Amniotic epithelial cell (primary cell): ENCODE measurements at places on chromosomes 2 and 18.

GRCh38 chr2:11026286-11026921 is 114.7 kb downstream of the KCNF1 start:
- DNase-seq = no peak

DNA sequence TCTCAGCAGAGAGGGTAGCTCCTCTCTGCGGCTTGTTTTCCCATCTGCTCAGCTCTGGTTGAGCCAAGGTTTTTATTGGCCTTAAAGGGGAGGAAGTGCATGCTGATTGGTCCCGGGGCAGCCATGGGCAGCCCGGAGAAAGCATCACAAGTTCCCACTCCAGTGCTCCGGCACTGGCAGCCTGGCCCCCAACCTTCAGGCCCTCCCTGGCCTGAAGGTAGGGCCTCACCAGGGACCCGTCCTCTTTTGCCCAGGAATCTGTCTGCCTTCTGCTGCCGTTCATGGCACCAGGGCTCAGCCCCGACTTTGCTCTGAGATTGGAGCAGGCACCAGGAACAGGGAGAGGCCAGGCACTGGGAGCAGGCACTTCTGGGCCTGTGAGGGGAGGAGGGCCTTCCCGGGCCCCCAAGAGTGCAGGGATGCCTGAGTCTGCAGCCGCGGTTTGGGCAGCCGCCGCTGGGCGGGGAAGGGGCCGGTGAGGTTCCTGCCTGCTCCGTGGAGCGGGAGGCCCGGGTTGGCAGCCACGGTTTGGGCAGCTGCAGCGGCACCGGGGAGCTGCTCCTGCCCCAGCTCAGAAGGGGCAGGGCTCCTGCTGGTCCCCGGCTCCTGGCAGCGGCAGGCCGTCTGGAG is 17.5 kb upstream of the ILKAP start:
- DNase-seq = no peak

- DNase-seq = no peak
Observed at GRCh38 chr2:111068435-111069058, 52.2 kb upstream of the BCL2L11 start.

DNA sequence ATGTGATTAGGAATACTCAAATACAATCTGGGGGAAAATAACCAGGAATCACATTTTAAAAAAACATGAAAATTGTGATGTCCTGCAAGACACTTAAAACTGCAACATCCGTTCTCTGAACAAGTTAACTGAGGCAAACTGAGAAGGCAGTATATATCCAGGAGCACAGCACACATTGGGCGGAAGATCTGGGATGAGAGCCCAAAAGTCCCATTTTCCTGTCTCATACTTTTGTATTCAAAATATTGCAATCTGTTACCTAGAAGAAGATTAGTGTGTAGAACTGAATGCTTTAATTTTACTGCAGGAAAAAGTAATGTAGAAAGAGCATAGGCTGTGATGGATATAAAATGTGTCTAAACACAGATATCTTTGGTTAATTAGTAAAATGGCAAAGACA is 276.8 kb upstream of the FANCL start:
- no peak for DNase-seq

GRCh38 chr2:53782676-53783075 is 4.1 kb downstream of the ASB3 start:
- DNase-seq = no peak

DNA sequence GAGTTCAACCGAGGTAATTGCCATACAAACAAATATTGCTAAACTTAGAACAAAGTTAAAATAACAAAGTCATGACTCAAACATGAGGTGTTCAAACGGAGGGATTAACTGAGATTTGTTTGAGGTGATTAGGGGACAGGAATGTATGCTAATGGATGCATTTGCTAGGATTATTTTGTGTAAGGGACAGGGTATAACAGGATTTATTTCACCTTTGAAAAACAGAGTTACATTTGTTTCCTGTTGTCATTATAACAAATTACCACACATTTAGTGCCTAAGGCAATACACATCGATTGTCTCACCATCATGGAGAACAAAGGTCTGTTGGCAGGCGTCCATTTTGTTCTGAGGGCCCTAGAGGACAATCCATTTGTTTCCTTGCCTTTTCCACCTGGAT is 304.3 kb upstream of the CNTNAP5 start:
- no peak for DNase-seq

DNA sequence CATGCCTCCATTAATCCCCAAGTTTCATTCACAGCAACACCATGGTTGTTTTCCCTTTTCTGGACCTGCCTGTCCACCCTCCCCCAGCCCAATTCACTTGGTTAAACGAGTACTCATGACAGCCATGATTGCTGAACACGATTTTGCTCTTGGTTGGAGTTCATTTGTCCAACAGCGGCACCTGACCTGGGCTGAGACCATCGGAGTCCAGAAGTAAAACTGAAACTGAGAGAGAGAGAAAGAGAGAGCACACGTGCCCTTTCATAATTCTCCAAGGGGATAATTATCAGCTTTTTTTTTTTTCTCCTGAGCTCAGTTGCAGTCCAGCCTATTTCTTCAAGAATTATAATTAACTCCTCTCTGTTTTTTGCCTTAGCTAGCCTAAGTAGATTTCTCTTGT is 13.7 kb upstream of the KIF5C start:
- DNase-seq = no peak

- no peak for DNase-seq
Observed at GRCh38 chr2:69988086-69988635, 26.7 kb upstream of the ASPRV1 start.
